Inflammatory macrophage treated with lipopolysaccharide for 4 hours (primary cell): ENCODE measurements at places on chromosomes 11 and 22.

DNA sequence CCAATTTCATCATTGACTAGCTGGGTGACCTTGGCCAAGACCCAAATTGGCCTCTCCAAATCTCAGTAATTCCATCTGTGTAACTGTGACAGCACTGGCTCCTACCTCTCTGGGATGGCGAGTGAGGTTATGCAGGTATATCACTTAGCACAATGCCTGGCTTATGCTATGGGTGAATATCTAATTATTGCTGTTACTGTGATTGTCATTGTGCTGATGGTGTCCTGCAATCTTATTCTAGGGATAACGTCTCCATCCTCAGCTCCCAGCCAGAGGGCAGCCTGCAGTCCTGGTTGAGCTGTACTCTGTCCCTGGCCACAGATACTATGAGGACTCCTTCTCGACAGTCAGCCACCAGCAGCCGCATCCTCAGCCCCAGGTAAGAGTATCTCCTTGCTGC lies 164.8 kb upstream of the SEZ6L start:
- DNase-seq: no peak

DNA sequence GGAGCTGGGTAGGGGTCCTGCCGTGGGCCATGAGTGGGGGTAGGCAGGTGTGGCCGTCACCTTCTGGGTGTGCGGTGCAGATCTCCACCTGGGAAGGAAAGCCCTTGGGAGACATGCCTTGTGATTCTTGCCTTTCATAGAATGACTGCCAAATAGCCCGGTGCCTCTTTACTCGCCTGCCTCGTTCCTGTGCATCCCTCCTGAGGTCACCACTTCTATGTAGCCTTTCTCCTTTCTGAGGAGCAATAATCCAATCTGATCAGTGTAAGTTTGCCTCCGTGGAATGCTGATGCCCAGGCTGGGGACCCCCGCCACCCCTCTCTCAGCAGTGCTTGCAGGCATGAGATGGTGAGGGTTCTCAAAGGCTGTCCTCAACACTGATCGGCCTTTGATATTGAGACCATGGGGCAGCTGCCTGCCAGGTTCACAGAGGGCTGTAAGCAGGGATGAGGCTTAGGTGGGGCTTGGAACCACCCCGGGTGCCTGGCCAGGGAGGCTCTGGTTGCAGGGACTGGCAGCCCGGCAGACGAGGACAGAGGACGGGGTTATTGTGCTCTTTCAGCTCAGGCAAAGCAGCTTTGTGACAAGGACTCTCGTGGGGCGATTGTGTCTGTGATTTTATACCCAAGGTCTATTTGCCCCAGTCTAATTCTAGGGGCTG lies 86.1 kb upstream of the WNT7B start:
- DNase-seq: no peak

DNA sequence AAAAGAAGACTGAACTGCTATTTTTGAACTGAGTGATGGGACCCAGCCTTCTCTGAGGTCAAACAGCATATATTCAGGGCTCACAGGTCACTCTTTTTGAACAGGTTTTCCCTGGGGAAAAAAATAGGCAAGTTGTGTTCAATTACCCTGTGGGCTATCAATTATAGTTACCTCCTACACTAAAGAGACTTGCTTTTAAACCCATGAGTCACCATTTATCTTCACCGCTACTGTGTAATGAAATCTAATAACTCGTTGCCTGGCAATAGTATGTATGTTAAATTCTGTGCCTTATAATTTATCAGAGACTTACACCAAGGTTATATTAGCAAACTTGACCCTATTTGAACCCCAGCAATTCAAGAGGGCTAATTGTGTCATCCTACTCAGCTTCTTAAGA lies 98.5 kb downstream of the CYP2R1 start:
- no peak for DNase-seq

- DNase-seq: no peak
These were observed 3.2 kb downstream of the DERL3 start for GRCh38 chr22:23835484-23836144.
